ENCODE measurements at places on chromosomes 12 and 14. TPM values are rescaled to one million over a fixed set of nuclear protein-coding genes. Genes with fewer than 3 reads are reported as not detected.

The GALNT8 gene
- total RNA-seq = 0.25 TPM

DNA sequence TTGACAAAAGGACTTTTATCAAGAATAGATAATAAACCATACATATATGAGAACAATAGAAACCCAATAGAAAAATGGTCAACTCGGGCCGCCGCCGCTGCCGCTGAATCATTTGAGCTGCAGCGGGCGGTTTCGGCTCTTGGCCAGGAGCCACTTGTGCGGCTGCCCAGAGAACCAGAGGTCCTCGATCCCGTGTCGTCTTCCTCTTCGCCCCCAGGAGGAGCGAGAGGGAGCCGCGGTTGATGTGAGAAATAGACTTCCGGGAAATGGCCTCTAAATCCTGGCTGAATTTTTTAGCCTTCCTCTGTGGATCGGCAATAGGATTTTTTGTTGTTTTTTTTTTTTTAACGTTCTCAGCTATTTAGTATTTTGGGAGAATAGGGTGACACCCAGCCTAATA lies 44.8 kb downstream of the CPSF6 start:
- no peak overlapping the region for H3K27ac ChIP-seq
- H3K4me3 ChIP-seq = peak overlapping the region; percentile 14
- H3K36me3 ChIP-seq = no peaks in the 10 kb centered on the region
- H3K4me1 ChIP-seq = no peaks in the 10 kb centered on the region

The MIS18BP1 gene
- total RNA-seq = 17.9 TPM

GRCh38 chr12:100499416-100499815 lies 25.8 kb downstream of the NR1H4 start:
- H3K4me3 ChIP-seq = no peak overlapping the region
- no peak overlapping the region for H3K27ac ChIP-seq
- no peak for DNase-seq
- H3K27me3 ChIP-seq = no peaks in the 10 kb centered on the region
- H3K4me1 ChIP-seq = peaks cover 3% of the 10 kb centered on the region
- H3K36me3 ChIP-seq = no peaks in the 10 kb centered on the region

GRCh38 chr12:96155781-96156180 lies 38.4 kb upstream of the ELK3 start:
- H3K4me1 ChIP-seq = no peaks in the 10 kb centered on the region
- no peaks in the 10 kb centered on the region for H3K27me3 ChIP-seq
- no peaks in the 10 kb centered on the region for H3K36me3 ChIP-seq
- H3K27ac ChIP-seq = no peak overlapping the region

- no peaks in the 10 kb centered on the region for H3K36me3 ChIP-seq
- no peak overlapping the region for H3K27ac ChIP-seq
- H3K27me3 ChIP-seq = no peaks in the 10 kb centered on the region
Observed at GRCh38 chr12:79426121-79426520, 264.6 kb downstream of the PAWR start.

The PWP1 gene
- total RNA-seq = 28.8 TPM

The LRRC43 gene
- 4.8 TPM for total RNA-seq

- no peak for DNase-seq
- no peaks in the 10 kb centered on the region for H3K27me3 ChIP-seq
- no peaks in the 10 kb centered on the region for H3K36me3 ChIP-seq
- H3K4me3 ChIP-seq = no peak overlapping the region
- peaks cover 25% of the 10 kb centered on the region for H3K4me1 ChIP-seq
Observed at GRCh38 chr12:94429633-94430032, 30.0 kb downstream of the CEP83 start.

DNA sequence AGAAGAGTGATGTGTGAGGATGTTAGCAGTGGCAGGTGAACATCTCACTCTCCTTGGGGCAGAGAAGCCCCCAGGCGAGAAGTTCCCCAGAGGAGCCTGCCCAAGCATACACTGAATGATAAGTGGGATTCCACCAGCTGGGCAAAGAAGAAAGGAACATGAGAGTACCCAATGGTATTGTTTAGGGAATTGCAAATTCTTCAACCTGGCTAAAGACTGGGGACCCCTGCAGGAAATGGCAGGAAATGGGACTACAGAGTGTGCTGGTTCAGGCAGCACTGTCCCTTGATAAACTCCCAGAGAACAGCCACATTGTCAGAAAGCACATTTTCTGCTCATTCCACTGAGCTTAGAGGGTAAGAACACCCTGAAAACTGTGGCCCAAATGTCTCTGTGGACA lies 121.3 kb downstream of the RPS29 start:
- H3K36me3 ChIP-seq = no peaks in the 10 kb centered on the region
- H3K27me3 ChIP-seq = no peaks in the 10 kb centered on the region
- DNase-seq = no peak
- no peak overlapping the region for H3K4me3 ChIP-seq
- no peaks in the 10 kb centered on the region for H3K4me1 ChIP-seq
